ENCODE measurements at places on chromosomes 2 and 18.

- DNase-seq: no peak
Measured at GRCh38 chr2:186853951-186854350, 5.0 kb upstream of the ZSWIM2 start.

DNA sequence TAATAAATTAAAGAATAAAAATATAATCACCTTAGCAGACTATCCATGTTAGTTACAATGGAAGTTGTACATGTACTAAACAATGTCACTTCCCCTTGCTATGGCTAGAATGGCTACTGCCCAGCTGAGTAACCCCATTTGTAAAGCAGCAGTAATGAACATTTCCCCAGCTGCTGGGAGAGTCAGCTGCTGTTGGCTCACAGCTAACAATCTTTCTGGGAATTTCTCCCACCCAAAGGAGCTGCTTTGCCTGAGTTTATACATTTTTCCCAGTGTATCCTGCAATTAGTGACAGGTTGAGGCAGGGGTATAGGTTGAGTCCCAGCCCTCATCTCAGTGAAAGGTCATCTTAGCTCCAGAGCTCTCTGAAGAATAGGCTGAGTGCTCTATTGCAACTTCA is 665.6 kb upstream of the KLHL29 start:
- DNase-seq: no peak

DNA sequence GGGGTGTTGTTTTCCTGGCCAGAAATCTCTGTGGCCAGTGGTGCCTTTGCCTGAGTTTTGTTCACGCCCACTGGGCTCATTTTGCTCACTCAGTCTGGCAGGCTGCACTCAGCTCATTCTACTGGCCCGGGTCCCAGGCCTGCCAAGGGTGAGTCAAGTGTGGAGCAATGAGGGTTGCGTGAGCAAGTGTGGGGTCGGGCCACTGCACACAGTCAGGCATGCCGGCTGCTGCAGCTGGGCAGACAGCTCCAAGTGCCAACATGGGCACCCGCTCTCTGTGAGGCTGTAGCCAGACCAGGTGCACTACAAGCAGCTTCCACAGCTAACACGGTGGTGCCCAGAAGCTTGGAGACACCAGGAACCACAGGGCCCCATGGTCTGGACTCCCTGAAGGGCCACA is 801.1 kb upstream of the RAB6C start:
- no peak for DNase-seq

DNA sequence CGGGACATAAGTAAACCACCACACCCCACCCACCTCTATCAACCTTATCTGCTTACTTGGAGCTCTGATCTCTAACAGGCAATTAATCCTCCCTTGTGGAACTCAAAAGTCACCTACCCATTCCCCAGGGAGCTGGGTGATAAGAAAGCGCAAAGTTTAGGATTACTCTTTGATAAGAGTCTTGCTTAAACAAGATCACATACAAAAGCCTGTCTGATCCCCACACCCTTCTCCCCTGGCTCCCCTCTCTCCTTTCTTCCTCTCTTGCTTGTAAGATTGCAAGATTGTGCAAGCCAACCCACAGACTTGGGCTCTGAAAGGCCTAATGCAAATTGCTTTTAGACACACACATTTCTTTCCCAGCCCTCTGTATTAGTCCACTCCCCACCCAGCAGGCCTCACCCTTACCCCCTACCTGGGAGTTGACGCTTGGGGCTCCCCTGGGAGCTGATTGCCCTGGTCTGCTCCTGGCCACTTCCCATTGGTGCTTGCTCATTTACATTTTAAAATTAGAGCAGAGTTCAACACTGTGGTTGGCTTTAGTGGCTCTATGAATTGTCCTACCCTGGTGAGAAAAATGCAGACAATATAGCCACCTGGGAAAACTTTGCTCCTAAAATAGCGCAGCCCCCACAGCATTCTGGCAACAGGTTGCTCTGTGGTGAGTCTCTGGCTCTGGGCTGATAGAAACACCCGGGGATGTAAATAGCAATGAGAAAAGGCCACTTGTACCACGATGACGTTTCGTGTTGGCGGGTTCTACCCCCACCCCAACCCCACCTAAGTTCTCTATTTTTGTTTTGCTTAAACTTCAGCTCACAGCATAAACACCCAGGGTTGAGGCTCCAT is 92.8 kb upstream of the MSH2 start:
- no peak for DNase-seq

GRCh38 chr18:32764611-32765244 is 8.1 kb downstream of the KLHL14 start:
- DNase-seq: no peak

- DNase-seq: no peak
Measured at GRCh38 chr2:121408641-121409040, 122.0 kb upstream of the RNU4ATAC start.
